ENCODE measurements at places on chromosomes 4 and X. TPM values are rescaled to one million over a fixed set of nuclear protein-coding genes. Genes with fewer than 3 reads are reported as not detected.

- DNase-seq = no peak
Measured at GRCh38 chr4:72031868-72032608, at the start of gene NPFFR2. TSS of gene NPFFR2 (plus strand) at chr4:72032000. CDS start at chr4:72128592, 96,592 bp downstream.

The EGF gene
- total RNA-seq = 4.2 TPM

GRCh38 chr4:4461850-4462249 lies 74.9 kb downstream of the NSG1 start:
- no peak for DNase-seq

DNA sequence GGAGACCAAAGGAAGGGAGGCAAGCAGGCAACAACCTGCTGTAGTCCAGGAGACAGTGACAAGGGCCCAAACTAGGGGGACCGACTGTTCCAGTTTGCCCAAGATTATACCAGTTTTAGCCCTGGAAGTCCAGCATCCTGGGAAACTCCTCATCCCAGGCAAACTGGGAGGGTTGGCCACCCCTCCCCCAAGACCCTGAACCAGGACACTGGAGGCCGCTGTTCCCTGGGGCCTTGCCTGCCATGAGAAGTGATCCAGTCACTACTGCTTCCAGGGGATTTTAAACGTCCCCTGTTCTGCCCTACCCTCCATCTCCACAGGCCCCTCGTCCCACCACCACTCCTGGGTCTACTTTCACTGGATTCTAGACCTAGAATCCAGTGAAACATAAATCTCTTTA lies 4.3 kb upstream of the DGAT2L6 start:
- DNase-seq = no peak

The F9 gene
- total RNA-seq = not detected

DNA sequence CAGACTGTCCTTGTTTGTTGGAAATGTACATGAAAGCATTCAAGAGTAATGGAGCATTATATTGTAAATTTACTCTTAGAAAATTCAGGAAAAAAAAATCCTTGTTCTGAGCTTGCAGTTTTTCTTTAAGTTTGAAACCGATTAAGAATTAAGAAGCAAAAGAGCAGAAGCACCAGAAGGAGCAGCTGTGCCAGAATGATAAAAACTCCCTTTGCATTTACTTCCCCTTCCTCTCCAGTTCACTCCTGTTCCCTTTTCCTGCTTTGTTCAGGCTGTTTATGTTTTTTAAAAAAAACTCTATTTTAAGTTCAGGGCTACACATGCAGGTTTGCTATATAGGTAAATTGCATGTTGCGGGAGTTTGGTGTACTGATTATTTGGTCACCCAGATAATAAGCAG lies 90.3 kb downstream of the ATOH1 start:
- no peak for DNase-seq

DNA sequence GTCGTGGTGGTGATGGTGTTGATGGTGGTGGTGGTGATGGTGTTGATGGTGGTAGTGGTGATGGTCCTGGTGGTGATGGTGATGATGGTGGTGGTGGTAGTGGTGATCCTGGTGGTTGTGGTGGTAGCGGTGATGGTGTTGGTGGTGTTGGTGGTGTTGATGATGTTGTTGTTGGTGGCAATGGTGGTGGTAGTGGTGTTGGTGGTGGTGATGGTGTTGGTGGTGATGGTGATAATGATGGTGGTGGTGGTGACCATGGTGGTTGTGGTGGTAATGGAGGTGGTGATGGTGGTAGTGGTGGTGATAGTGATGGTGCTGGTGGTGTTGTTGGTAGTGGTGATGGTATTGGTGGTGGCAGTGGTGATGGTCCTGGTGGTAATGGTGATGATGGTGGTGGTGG lies 49.1 kb downstream of the TLR10 start:
- no peak for DNase-seq

The RCHY1 gene
- total RNA-seq = 22.4 TPM

The GAGE12E gene
- not detected for total RNA-seq

GRCh38 chr4:70855464-70855863 lies 15.8 kb upstream of the GRSF1 start:
- DNase-seq = no peak

DNA sequence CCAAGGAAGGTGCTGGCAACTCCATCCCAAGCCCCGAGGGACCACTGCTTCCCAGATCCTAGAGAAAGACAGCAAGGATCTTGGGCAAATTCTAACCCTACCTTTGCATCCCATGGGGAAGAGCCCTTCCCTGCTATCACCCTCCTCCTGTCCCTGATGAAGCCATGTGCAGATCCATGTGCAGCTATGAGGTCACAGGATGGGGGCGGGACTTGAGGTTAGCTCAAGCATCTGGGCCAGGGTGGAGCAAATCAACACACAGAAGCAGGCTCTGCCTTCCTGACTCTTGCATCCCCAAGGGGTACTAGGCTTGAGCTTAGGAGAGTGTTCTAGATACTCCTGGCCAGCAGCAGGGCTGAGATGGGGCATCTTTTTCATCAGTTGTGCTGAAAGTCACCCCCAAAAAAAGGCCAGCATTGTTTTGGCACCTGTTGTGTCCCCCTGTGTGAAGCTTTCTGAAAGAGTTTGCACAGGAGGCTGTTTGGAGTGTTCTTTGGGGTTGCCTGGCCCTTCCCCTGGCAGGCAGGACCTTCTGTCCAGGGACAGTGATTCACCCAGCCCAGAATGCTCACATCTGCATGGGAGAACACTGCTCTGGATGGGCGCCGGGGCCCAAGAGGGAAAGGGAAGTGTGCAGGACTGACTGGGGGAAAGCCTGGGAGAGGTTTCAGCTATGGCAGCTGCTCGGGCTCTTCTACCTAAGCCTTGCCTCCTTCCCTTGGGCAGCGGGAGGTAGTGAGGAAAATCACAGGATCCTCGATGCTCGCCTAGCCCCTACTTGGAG lies 50.8 kb downstream of the PRPS1 start:
- DNase-seq = peak; percentile 71

DNA sequence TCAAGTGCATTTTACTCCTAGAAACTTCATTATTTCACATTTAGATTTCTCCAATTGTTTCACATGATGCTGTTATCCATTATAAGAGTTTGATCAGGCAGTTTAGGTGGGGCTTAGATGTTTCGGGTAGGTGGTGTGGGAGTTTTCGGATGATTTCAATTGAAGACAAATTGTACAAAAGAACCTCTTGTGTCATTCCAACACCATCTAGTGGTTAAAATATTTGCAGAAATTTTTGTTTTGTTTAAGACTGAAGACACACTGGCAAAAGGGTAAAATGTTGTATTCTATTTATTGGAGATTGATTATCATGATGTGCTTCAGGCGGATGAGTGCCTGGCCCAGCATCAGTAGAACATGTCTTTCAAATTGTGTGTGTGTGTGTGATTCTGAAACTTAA lies 212.7 kb downstream of the SH3BGRL start:
- no peak for DNase-seq

Measured in IMR-90 (cell line).